ENCODE measurements at places on chromosomes 11 and 22.

GRCh38 chr11:84524422-84525051 is 1102.6 kb downstream of the DLG2 start:
- no peak for DNase-seq

DNA sequence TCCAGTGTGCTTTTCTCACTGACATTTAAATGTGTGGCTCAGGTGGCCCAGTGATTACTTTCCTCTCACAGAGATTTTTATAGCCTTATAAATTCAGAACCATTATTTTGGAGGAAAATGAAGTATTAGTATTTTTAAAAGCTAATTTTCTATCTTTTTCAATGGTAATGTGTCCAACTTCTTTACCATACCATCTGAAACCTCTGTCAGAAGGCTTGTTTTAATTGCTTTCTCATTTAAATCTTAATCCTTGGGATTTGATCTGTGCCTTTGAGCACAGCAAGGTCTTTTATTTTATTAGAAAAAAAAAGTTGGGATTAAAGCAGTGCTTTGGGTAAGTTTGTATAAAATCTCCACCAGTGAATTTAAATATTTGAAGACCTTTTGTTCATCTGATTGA is 452.3 kb upstream of the RAG2 start:
- no peak for DNase-seq

DNA sequence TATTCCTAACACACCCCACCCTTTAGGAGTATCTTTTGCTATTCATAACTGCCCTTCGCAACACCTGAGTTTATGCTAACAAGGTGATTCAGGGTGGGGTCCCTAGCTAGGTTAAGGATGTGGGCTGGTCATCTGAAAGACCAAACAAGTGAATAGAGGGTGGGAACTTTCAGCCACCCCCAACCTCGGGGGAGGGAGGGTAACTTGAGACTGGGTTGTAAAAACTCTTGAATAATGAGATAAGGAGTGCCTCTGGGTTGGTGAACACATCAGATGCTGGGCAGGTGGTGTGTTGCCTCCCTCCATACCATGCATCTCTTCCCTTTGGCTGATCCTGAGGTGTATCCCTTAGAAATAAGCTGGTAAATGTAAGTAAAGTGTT is 111.5 kb downstream of the SWAP70 start:
- DNase-seq = no peak

DNA sequence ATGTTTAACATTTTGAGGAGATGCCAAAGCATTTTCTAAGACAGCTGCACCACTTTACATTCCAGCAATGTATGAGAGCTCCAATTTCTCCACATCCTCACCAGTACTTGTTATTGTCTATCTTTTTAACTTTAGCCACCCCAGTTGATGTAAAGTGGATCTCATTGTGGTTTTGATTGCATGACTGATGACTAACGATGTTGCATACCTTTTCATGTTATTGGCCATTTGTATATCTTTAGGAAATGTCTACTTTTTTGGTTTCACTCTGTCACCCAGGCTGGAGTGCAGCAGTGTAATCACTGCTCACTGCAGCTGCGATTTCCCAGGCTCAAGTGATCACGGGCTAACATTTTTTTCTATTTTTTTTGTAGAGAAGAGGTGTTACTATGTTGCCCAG is 8.9 kb downstream of the TTC28 start:
- no peak for DNase-seq

GRCh38 chr22:32466496-32466895 is 2.2 kb upstream of the BPIFC start:
- DNase-seq = no peak

DNA sequence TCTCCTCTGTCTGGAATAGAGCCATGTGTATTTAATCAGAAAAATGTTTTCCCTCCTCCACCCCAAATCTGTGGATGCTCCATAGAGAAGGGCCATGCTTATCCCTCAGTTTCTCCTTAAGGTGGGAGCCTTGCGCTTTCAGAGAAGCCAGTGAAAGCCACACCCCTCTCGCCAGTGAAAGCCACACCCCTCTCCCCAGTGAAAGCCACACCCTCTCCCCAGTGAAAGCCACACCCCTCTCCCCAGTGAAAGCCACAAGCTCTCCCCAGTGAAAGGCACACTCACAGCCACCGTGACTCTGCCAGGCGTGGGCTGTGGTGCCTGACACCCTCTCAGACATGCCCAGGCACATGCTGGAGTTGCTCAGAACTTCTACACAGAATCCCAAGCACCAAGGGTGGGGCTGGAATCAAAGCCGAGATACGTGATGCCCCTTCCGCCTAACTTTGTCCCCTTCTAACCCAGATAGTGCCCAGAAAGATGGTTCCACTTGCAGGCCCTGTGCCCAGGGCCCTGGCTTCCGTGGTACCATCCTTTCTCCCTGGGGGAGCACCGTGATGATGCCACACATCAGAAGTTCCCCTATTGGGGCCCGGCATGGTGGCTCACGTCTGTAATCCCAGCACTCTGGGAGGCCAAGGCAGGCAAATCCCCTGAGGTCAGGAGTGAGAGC is 16.5 kb upstream of the PRR5 start:
- DNase-seq = peak; percentile 19

- DNase-seq = no peak
These were observed 91.9 kb downstream of the CDKN1C start for GRCh38 chr11:2793701-2794045.

DNA sequence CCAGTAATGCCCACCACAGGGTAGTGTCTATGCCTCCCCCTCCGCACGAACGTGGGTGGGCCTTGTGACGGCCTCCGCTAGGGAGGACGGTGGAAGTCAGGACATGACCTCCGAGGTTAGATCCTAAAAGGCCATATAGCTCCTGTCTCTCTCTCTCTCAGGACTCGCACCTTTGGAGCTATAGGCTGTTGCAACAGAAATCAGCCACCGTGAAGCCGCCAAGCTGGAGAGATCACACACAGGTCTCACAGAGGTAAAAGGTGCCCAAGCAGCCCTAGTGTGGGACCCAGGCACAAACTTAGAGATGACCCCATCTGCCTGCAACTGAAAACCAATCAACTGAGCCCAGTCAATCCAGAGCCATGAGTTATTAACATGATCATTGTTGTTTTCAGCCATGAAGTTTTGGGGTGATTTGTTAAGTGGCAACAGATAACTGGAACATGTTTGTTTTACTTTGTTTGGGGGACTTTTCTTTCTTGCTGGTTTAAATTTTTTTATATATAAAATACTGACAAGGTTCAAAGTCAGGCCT is 7.4 kb upstream of the NAP1L4 start:
- DNase-seq = no peak

GRCh38 chr11:2320568-2321310 is 18.9 kb downstream of the TSPAN32 start:
- no peak for DNase-seq

DNA sequence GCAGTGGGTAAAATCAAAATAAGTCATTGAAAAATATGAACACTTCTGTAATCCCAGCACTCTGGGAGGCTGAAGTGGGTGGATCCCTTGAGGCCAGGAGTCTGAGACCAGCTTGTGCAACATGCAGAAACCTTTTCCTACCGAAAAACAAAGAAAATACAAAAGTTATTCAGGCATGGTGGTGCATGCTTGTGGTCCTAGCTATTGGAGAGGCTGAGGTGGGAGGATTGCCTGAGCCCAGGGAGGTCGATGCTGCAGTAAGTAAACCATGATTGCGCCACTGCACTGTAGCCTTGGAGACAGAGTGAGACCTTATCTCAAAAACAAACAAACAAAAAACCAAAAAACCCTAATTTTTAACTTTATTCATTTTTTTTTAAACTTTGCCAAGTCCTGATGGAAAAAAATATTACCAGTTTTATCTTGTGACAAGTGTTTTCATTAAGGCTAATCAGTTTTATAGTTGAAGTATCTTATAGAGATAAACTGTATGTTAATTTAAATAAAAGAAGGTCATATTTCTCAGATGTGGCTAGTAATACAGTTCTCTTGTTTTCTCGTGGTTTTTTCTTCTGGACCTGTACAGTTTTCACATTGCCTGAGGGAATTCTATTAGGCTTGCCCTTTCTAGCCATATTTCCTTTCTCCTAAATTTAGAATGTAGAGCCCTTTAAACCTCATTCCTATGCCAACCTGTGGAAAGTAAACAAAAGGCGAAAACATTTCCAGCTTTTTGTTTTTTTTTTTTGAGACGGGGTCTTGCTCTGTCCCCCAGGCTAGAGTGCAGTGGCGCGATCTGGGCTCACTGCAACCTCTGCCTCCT is 9.4 kb downstream of the HIPK3 start:
- DNase-seq = no peak

- DNase-seq = no peak
These were observed 48.3 kb downstream of the ARHGEF12 start for GRCh38 chr11:120384476-120384875.

GRCh38 chr11:64340671-64341335 is 799 bp downstream of the CCDC88B start:
- DNase-seq = no peak

DNA sequence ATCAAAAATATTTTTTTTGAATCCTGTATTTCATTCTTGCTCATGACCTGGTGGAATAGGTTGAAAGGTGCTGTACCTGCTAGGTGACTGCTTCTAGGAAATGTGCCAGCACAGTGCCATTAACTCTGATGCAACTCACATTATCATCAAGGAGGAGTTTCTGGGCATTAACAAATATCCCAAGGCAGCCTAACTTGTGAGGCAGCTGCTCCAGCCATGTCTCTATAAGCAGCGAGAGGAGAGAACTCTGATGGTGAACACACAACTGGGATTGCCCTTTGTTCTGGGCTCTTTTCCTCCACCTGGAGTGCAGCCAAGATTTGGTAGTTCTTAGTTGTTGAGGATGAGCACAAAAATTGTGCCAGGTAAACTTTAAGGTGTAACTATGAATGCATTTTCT is 25.6 kb downstream of the HEPHL1 start:
- DNase-seq = no peak

- DNase-seq = no peak
These were observed 14.5 kb upstream of the CYTH4 start for GRCh38 chr22:37267661-37268413.

DNA sequence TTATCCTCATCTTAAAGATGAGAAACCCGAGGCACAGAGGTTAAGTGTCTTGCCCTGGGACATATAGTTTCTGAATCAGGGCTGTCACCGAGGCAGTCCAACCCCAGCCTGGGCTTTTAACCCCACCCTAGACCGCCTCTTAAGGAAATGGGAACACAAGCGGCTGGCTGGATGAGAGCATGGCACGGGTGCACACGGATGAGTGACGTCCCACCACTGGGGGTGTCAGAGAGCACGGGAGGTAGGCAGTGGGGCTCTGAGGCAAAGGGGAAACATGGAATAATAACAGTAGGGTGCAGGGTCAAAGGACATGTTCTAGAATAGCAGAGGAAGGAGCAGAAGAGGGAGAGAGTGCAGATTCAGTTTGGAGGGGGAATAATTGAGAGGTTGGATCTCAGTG is 22.3 kb downstream of the PPFIBP2 start:
- DNase-seq = no peak

GRCh38 chr11:119361056-119361787 is 14.7 kb upstream of the MFRP start:
- peak; percentile 74 for DNase-seq

DNA sequence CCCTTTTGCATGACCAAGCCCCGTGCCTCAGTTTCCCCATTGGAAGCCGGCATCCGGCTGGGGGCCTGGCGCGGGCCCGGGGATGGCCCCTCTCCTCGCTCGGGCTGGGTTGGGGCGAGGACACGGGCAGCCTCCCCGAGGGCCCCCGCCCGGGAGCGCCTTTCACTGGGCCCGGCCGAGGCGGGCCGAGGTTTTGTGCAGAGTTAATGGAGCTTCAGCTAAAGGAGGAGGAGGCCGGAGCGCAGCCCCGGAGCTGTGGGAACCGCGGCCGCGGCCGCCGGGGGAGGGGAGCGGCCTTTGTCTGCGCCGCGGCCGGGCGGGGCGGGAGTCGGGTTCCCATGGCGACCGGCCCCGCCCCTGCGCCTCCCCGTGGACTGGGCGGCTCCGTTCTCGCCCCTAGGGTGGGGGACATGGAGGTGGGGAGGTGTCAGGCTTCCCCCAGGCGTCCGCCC is 1.4 kb upstream of the MAPK11 start:
- peak; percentile 43 for DNase-seq

- DNase-seq = no peak
These were observed 58.9 kb downstream of the CDKN1C start for GRCh38 chr11:2826679-2827056.

DNA sequence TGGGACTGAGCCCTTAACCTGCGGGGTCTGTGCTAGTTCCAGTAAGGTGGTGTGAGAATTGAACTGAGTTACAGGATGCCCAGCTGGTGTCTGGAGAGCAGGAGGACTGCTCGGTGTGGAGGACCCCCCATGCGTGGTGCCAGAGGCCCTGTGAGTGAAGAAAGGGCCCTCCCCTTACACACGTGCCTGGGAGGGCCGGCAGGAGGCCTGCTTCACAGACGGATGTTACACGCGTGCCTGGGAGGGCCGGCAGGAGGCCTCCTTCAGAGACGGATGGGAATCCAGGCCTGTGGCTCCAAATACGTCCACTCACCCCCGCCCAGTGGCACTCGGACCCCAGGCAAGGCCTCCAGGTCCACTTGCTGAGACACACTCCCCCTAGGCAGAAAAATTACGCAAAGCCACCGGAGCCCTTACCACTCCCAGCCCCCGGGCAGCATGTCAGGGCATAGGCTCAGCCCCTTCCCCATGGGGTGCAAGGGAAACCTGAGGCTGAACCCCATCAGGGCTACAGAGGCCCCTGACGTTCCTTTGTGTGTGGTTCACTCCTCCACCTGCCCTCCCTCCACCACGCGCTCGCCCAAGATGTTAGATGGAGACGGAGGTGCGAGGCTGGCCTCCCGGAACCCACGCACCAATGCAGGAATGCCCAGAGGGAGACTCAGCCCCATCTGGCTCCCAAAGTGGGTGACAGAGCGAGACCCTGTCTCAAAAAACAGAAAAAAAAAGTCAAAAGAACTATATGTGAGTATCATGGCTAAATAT is 227.8 kb downstream of the BRD1 start:
- DNase-seq = no peak

DNA sequence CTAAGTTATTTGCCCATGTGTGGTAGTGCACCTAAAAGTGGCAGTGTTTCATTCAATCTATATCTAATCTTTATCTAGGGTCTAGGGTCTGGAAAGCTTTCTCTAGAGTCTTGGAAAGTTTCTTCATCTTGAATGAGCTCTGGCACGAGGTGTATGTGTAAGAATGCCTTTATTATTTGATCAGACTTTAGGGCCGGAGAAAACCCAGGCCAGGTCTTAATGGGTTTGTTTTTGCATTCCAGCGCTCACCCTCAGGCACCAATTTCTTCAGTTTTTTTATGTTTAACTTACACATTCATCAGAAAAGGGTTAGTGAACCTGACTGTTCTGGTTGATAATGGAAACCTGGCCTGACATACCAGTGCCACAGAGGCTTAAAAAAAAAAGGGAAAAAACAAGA is 68.3 kb upstream of the SLN start:
- no peak for DNase-seq

Measured in NCI-H2107 (cell line).